ENCODE measurements at places on chromosomes 2 and 18.

DNA sequence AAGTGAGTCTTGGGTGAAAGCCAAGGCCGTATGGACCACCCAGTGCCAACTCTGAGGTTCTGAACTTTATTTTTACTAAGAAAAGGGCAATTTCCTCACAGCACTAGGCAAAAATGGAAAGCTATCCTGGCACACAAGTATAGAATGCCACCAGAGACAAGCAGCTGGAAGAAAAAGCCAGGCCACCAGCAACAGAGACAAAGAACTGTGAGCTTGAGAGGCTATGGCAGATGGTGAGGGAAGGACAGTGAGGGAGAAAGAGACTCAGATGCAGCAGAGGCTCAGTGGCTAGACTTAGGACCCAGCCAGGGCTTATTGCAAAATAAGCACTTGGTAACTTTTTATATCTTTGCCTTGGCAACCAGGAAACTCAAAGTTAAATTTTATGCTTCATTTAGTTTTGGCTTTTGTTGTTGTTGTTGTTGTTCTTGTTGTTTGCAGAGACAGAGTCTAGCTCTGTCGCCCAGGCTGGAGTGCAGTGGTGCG is 78.0 kb upstream of the BZW1 start:
- DNase-seq = no peak

GRCh38 chr2:200040831-200041230 is 85.4 kb downstream of the MAIP1 start:
- DNase-seq = no peak

DNA sequence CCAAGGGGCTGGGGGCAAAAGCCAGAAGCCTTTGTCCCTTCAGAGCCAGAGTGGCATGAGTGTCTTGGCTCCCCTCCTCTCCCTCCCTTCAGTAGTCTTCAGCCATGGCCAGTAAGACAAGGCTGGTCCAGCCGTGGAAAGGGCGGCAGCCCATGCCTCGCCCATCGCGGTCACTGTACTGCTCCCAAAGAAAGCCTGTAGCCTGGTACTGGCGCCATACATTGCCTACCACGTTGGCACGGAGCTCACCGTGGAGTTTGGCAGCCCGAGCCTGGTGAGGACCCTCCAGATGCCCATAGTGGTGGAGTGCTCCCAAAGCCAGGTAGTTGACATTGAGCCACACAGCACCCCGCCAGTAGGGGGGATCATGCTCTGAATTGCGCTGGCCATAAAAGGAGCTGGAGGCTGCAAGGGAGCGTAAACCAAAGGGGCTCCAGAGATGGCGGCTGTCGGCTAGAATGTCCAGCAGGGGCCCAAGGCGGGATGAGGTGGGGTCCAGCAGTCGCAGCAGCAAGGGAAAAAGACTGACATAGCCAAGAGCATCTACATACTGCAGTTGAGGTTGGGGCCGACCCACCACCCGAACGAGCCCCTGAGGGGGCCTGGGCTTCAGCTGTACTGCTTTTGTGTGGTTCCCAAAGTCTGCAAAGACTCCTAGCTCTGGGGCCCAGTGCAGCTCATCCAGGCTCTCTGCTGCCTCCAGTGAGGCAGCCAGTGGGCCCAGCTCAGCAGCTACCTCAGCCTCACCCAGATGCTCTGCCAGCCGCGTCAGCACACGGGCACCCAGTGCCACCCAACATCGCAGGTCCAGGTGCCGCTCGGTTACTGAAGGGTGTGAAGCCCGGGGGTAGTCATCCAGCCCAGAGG is 3.2 kb downstream of the WBP1 start:
- no peak for DNase-seq

- no peak for DNase-seq
These were observed 168.6 kb upstream of the ATP5MC3 start for GRCh38 chr2:175350105-175350504.

DNA sequence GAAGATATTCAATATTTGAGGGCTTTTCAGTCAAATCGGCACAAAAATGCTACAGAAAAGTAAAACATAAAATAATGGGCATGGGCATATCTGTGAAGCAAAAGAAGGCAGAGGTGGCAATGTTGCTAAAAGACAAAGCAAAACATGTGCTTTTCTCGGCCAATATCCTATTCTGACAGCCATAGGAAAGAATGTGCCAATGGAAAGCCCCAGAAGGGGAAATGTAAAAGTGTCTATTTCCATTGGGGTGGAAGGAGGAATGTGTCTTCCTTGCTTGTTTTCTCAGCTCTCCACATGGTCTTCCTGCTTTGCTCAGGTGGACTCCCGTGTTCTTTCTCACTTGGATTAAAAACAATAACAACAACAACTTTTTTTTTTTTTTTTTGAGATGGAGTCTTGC is 13.7 kb upstream of the PER2 start:
- no peak for DNase-seq
